Ureter (tissue), 1 donor: ENCODE measurements at places on chromosomes 1 and 21.

GRCh38 chr1:85121744-85122143, 73.4 kb upstream of the MCOLN3 start:
- no peak for DNase-seq

DNA sequence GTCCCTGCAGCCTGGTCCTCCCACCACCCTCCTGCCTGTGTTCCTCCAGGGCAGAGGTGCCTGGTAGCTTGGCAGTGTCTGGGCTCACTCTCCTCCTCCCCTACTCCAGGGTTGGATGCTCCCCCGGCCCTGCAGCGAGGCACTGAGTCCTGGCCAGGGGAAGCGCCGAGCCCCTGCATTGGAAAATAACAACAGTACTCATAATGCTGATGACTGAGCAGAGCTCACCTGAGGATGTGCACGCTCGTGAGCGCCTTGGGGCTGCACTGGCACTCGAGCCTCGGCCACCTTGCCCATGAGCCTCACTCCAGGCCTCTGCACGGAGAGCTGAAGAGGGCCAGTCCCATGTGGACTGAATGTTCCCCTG, 6.0 kb upstream of the ACTRT2 start:
- no peak for DNase-seq

DNA sequence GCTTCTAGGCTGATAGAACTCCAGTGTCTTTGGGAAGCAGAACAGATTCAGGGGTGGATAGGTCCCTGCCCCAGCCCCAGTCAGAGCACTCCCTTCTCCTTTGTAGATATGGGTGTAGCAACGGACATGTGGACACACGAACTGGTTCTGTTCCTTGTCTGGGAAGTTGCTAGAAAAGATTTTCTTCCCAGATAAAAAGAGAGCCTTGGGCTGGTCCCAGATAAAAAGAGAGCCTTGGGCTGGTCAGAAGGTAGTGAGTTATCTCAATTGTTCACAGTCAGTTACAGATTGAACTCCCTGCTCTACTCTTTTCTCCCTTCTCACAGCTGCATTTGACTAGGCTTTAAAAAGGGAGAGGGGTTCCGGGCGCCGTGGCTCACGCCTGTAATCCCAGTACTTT, 7.4 kb upstream of the EFNA1 start:
- no peak for DNase-seq

DNA sequence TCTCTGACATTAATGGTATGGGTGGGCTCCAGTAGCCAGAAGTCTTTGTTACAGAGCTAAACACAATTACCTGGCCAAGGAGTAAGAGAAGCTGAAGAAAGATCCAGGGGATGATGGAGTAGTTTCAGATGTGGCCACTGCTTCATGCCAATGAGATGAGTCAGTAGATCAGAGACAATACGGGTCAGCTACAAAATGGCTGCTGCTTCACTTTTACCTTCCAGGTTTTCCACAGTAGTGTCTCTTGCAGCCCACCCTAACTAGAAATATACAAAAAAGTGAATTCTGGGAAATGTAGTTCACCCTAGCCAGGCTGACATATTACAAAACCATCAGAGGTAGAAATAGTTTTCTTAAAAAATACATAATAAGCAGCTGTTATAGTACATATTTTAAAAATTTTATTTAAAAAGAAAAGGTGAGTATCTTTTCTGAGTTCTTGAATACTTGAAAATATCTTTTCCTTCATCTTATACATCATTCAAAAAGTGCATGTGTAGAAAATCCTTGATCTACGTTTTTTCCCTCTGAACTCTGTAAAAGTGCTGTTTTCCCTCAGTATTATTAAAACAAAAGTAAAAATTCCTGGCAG, 36.1 kb downstream of the LRIF1 start:
- DNase-seq, result no peak

DNA sequence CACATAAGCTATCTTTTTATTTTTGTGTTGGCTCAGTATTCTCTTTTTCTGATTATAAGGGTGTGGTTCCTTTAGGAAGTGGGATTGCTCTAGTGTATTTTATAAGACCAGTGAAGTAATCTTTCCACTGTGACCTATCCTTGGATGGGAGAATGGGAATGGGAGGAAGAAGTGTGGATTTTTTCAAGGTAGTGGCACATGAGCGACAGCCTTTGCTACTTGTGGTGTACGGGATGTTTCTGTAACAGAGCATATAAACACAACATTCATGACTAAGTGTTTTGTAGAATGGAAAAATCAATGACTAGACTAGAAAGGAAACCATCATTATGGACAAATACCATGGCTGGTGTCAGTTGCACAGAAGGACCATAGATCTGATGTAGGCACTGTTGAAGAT, 209.6 kb downstream of the GIPC2 start:
- no peak for DNase-seq

DNA sequence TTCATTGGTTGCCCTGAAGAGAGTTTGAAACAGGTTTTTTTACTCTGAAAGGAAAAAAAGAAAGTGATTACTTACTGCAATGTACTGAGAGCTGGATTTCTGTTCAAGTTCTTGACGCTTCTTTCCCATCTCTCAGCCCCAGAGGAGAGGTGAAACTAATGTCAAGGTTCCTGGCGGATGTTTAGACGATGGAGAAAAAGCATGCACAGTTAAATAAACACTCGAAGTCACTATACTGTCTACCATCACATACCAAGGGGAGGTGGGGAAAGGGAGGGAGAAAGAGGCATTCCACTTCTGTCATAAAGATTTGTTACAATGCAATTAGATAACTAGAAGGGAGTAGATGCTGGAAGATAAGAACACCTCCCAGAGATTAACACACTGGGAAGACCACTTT, 177.0 kb upstream of the TNR start:
- no peak for DNase-seq

GRCh38 chr21:34803782-34804370, 135.1 kb downstream of the CLIC6 start:
- no peak for DNase-seq

DNA sequence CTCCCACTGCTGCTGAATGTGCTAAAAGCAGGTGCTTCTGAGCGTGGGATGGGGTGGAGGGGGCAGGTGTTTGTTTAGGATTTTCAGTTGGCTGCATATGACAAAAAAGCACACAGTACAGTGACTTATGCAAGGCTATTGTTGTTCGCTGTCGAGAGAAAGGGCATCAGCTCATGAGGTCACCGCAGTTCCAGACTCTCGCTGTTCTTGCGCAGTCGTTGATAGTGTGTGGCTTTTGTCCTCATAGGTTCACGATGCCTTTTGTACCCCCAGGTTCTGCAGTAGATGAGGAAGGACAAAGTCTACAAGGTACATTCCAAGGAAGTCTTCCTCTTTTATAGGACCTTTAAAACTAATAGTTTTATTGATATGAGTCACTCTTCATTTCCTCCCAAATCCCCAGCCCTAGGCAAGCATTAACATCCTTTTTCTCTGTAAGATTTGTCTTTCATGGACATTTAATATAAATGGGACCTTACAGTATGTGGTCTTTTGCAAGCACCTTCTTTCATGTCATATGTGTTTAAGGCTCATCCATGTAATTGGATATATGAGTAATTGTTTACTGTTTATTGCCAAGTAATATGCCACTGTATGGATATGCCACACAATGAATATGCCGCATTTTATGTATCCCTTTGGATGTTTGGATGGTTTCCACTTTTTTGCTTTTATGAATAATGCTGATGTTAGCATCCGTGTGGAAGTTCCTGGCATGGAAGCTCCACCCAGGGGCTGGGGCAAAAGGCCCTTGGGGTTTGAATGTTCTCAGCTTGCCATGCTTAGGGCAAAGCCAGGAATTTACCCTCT, 14.5 kb upstream of the NLRP3 start:
- no peak for DNase-seq

DNA sequence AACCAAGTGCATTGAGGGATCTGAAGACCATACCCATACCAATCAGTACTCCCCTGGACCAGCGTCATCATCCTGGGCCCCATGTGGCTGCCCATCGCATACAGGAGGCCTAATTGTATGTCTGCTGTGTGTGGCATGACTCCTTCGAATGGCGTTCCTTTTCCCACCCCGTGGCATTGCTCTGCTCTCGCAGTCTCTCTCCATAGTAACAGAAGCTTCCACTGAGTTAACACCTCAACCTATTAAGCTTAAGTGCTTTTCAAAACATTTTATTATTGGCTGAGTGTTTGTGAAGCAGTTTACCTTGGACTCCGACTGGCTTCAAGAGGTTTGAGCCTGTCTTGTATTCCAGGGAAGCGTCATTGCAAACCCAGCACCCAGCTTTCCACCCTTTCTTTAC, 187.1 kb upstream of the LMO4 start:
- no peak for DNase-seq

GRCh38 chr1:219985169-219985568, 56.8 kb upstream of the SLC30A10 start:
- no peak for DNase-seq

- no peak for DNase-seq
These were observed 123.9 kb upstream of the DUSP10 start for GRCh38 chr1:221865808-221866207.

DNA sequence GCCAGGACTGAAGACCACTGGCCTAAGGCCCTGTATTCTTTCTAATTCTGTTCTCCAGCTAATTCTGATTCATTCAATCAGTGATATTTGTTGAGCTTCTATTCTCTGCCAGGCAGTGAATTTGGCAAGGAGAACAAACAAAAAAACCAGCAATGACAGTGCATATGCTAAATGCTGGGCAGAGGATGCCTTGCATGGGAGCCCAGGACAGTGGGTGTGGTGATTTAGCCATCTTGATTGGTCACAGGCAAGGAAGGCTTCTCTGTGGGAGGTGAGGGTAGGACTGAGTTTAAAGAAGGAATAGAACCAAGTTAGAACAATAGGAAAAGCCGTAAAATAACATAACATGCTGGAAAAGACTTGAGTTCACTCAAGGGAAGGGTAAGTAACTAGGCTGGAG, 9.2 kb upstream of the CPT2 start:
- no peak for DNase-seq

GRCh38 chr1:112614460-112615065, 4.4 kb downstream of the ST7L start:
- no peak for DNase-seq

- no peak for DNase-seq
These were observed 40.2 kb downstream of the HMCN1 start for GRCh38 chr1:185774394-185774793.

GRCh38 chr21:33042812-33043211, 17.1 kb downstream of the OLIG2 start:
- no peak for DNase-seq
